ENCODE measurements at places on chromosomes 5 and 9. TPM values are rescaled to one million over a fixed set of nuclear protein-coding genes. Genes with fewer than 3 reads are reported as not detected.

GRCh38 chr5:150422758-150423157, 10.0 kb upstream of the CD74 start:
- DNase-seq = no peak

The UBE2QL1 gene
- 1.1 TPM for polyA plus RNA-seq

The TAF11L5 gene
- polyA plus RNA-seq = not detected

DNA sequence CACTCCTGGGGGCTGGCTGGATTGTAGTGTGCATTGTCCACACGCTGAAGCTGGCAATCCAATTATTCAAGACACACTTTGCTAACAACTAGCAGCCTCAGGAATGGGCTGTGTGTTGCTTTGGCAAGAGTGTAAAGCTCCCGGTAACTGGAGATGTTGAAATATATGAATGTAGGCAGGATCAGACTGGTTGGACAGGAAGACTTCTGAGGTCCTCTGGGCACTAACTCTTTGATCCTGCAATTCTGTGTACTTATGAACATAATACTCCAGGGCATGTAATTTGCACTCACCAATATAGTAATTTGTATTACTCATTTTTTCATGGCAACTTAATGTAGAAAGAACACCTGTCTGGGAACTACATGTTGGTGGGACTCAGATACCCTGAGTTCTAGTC, 106.7 kb upstream of the SLC28A3 start:
- no peak for DNase-seq

The PAEP gene
- 0.12 TPM for polyA plus RNA-seq

DNA sequence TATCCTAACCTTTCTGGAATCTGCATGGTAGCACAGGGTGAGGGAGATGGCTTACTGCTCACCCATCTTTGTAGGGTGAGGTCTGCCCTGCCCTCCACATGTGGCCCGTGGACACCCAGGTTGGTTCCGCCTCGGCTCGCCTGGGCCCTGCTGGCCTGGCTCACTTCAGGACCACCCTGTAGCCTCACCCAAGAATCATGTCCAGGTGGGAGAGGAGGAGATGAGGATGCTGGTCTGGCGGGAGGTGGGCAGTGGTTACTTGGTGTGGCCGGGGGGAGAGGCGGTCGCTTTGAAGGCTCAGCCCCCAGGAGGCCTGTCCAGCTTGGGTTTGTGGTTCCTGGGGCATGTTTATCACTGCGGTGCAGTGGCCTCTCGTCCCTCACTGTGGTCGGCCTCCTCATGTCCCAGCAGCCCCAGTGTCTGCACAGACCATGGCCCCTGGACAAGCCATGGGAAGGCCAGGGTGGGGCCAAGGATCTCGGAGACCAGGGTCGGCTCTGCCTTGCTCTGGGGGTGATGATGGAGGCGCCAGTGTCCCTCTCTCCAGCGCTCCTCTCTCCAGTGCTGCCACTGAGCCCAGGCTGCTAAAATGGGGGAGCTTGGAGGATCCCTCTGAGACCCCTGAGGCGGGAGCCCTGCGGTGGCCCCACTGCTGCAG, 4.6 kb downstream of the OBP2B start:
- DNase-seq = no peak

DNA sequence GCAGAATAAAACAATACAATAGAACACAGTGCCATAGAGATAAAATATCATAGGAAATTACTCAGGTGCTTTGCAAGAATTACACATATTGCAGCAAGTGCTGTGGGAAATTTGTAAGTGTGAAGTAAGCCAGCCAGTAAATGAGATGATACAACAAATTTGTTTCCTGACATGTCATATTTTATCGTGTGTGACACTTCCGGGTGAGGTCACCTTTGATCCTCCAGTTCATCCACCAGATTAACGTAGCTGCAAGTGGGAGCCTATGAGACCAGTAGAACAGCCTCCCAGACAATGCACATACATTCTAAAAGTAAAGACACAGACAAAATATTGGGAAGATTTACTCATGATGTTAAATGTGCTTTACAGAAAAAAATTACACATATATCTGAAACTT, 72.2 kb downstream of the PRDM9 start:
- no peak for DNase-seq

The ENDOG gene
- polyA plus RNA-seq = 16.1 TPM

The DMRT2 gene
- polyA plus RNA-seq = 3.1 TPM

The STKLD1 gene
- 5.0 TPM for polyA plus RNA-seq

The ACTBL2 gene
- polyA plus RNA-seq = not detected
